ENCODE measurements at places on chromosomes 5 and 9.
A peak's percentile ranks its signal among the peaks of the same experiment; 100 is the strongest.

GRCh38 chr5:10262121-10262774, 12.2 kb downstream of the CCT5 start:
- DNase-seq: no peak

DNA sequence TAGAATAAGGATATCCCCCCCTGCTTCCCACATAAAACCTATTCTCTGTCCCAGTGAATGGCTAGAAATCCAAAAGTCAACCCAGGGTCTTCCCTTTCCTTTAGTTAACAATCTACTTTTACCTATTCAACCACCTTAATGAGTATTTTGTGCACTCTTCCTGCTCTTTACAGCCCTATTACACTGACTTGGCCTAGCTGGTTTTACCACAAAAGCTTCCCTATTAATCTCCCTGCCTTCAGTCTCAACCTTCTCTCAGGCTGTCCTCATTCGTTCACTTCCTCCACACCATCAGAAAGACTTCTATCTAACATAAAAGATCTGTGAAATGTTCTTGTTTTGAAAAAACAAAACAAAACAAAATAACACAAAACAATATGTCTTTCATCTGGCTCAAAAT, 16.2 kb downstream of the CTNNAL1 start:
- no peak for DNase-seq

DNA sequence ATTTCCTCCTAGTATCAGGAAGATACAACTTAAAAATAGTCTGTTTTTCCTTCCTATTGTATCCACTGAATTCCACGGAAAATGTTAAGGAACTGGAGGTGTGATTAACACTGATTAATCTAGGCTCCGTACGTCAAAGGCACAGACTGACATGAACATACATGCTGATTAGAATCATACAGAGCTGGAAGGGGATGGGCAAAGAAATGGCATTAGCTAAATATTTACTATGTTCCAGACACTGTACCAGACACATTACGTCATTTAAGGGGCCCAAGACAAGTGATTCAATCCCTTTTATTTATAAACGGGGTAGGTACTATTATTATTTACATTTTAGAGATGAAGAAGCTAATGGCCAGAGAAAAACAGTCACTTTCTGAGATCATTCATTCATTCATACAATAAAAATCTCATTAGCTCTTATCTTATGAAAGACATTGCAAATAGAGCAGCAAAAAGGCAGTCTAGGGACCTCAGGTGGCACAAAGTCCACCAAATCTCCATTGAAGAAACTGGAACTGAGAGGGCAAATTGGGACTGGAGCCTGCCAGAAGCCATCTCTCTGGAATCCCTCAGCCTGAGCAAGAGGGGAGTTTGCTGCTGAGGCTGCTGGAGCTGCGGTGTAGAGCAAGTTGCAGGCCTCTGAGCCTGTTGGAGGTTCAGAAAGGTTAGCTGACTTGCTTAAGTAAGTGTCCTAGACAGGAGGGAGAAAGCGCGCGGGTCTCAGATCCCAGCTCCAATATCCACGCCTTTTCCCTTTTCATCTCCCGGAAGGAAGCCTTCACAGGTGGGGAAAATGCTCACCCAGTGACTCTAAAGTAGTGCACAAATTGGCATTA, 1.6 kb upstream of the TGFBR1 start:
- no peak for DNase-seq

DNA sequence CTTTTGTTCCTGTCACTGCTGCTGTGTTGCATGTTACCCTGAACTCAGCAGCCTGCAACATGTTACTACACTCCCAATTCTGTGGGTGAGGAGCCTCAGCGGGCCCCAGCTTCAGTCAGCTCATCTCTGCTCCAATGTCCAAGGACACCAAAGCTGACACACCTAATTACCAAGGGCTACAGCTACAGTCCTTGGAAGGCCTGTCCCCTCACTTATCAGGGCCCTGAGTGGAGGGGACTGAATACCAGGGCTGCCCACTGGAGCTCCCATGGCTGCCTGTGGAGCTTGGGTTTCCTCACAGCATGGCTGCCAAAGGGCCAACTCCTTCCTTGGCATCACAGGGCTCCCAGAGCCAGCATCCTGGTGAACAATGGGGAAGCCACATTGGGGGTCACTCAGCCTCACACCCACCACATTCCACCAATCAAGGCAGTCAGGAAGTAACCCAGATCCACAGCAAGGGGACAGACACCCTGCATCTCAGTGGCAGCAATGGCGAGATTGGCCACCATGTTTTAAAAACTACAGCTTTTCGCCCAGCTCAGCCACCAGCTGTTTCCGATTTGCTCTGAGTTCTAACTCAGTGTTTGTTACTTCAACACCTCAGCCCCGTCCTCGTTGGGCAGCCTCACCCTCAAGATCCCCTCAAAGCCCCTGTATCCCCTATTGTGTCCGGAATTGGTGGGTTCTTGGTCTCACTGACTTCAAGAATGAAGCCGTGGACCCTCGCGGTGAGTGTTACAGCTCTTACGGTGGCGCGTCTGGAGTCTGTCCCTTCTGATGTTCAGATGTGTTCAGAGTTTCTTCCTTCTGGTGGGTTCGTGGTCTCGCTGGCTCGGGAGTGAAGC, 18.9 kb downstream of the SEMA4D start:
- DNase-seq: no peak

- DNase-seq: no peak
Observed at GRCh38 chr9:124291801-124292396, 34.1 kb downstream of the NEK6 start.

GRCh38 chr5:176965633-176966032, 40.9 kb downstream of the UIMC1 start:
- DNase-seq: no peak

GRCh38 chr5:169686137-169686536, 49.1 kb downstream of the DOCK2 start:
- DNase-seq: no peak

DNA sequence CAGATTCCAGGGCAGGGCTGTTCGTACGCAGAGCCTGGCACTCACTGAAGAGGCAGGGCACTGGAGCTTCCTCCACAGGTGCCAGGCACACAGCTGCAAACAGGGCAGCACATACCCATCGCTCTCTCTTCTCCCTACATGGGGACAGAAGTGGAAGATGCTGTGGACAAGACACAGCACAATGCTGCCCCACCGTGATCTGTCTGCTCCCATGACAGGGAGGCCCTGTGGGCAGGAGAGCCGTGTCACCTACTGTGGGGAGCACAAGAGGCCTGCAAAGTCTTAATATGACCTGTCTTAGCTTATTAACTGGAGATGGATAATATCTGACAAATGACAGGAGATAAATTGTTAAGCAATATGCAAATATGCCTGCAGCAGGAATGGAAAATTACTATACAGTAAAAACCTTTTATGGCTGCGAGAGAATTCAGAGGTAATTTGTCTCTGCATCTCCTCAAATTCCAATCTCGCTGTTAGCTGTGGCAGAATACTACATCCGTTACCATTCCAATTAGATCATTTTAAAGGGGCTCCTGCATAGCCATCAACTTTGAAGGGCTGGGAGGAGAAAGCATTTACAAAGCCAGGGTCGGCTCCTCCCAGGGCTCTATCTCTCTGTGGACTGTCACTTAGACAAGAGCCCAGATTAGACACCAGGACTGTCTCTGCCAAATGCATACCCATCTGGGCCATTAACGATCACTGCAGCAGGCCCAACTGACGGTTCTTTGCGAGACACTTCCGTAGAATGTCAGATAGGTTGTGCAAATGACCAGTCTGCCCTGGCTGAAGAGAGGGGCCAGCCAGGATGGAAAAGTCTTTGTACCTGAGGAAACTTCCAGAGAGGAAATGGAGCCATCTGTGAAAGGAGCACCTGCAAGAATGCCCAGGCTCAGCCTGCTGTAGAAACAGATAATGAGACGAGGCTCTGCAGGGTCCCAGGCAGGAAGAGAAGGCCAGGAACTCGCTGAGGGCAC, 90.7 kb upstream of the FSTL4 start:
- DNase-seq: no peak

DNA sequence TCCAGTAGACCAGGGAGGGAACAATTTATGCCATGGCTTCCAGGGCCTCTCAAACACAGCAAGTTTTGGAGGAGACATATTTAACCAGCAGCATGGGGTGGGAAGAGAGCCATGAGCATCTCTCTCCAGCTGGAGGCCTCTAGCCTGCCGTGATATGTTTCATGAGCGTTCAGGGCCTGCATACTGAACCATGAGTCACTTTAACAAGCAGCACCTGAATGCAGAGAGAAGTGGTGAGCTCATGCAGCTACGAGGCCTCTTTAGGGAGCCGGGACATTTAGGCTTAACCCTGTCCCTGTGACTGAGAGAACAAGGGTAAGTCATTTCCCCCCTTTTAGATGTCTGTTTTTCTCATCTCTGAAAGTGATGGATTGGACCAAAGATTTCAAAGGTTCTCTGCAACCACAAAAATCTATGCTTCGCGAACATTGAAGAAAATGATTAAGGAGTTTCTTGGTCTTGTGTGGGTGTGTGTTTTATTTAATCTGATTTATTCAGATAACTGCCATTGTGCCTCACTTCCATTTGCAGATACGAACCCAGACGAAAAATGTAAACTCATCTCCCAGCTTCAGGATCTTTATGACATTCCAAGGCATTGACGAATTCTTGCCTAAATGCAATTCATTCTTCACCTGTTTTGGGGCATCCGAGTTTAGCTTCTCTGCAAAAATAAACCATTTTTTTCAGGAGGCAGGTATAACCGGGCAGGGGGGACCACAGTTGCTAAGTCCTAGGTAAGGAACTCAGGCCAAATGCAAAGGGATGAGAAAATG, 157.0 kb downstream of the GABBR2 start:
- DNase-seq: no peak

DNA sequence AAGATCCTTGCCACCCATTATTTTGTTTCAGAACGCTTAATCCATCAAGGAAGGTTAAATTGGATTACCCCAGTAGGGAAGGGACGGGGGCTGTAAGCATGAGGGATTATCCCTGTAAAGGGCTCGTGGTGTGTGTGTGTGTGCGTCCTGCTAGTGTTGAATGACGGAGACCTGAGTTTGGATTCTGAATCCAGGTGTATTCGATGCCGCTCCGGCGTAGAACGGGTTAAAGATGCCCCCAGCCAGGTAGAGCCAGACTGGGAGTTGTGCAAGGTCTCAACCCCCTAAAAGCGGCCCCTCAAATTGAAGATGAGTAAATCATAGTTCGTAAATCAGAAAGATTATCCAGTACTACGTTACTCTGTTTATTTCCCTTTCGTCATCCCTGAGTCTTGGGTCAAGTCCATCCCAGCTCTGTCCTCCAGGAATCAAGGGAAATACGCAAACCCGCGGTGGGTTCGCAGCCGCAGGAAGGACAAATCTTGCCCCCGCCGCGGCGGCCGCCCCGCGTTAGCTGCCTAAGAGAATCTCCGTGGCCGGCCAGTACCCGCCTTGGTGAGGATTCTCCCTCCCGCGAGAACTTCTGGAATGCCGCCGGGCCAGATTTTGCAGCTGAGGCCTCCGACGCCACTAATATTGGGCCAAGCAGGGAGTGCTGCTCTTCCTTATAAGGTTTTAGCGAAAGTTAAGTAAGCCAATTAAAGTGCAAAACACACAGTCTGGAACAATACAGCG, 586 bp upstream of the MTAP start:
- peak; percentile 57 for DNase-seq

DNA sequence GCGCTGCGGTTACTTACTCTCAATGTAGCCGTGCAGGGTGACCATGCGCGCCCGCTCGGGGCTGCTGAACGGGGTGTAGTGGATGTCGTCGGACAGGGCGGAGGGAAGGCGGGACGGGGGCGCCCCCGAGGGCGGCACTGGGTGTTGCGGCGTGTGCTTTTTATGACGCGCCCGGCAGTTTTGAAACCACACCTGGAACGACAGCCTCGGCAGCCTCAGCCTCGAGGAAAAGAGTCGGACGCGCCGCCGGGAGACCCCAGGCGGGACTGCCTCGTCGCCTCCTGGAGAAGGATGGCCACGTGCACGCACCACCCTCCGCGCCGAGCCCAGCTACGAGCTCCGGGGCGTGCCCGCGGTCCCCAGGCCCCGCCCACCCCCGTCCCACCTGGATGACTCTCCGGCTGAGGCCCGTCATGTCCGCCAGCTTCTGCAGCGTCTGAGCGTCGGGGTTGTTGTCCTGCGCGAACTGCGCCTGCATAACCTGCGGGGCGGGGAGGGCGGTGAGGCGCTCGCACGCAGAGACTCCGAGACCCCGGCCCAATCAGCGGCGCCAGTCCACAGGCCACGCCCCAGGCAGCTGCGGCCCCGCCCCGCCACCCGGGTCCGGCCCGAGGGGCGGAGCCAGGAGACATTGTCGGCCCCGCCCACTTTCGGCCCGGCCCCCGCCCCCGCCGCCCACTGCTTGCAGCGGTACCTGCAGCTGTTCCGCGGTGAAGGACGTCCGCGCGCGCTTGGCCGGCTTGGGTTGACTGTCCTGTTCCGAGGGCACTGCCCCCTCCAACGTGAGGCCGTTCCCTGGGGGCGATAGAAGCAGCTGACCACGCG, 15.0 kb downstream of the LHX6 start:
- DNase-seq: no peak

DNA sequence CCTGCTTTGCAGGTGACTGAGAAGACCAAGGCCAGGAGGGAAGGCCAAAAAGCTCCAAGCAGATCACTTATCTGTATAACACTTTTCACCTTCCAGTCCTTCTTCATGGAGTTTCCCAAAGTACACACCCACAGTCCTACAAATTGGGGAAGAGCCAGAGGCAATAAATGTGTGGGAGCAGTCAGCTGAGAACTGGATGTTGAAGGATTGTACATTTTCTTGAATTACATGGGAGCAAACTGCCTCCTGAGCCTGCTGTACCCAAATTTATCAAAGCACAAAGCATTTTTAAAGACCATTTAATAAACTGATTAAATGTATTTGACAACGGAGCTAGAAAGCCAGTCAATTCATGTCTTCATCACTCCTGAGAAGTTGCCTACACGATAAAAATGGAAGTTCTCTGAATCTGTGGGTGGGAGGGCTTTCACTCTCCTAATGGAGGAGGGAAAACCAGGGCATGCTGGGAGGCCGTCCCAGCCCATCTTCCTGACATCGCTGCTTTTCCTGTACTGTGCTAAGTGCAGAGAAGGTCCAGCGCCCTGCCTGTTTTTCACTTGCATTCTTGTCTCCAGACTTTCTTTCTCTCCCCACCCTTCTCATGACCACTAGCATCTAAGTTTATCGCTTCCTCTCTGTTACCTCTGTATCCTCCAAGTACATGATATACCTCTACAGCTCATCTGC, 79.0 kb downstream of the KCNIP1 start:
- DNase-seq: no peak

DNA sequence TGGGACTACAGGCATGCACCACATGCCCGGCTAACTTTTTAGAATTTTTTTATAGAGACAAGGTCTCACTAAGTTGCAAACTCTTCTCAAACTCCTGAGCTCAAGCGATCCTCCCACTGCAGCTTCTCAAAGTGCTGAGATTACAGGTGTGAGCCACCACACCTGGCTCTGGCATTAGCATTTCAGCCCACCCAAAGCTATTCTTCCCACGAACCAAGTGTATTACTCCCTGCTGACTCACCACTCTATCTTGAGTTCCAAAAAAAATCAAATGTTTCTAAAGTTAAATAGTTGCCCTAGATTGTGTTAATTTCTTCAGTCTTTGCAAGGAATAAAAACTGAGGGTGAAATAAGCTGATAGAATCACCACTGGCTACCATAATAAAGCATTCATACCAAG, 205.5 kb downstream of the ARRDC3 start:
- DNase-seq: no peak

All from AG09319 (cell line).